ENCODE measurements at places on chromosomes 2 and 18.

- DNase-seq: no peak
Observed at GRCh38 chr2:222547083-222547482, 108.8 kb downstream of the FARSB start.

GRCh38 chr2:41905597-41906337, 142.1 kb upstream of the PKDCC start:
- no peak for DNase-seq

GRCh38 chr2:98013407-98014042, 17.8 kb upstream of the TMEM131 start:
- DNase-seq: no peak

GRCh38 chr18:13500869-13501542, 225.4 kb downstream of the FAM210A start:
- no peak for DNase-seq

- no peak for DNase-seq
Observed at GRCh38 chr2:133110201-133110600, 440.2 kb upstream of the LYPD1 start.

All from activated naive CD4-positive, alpha-beta T cell (primary cell).